ENCODE measurements at places on chromosomes 6 and 20.

DNA sequence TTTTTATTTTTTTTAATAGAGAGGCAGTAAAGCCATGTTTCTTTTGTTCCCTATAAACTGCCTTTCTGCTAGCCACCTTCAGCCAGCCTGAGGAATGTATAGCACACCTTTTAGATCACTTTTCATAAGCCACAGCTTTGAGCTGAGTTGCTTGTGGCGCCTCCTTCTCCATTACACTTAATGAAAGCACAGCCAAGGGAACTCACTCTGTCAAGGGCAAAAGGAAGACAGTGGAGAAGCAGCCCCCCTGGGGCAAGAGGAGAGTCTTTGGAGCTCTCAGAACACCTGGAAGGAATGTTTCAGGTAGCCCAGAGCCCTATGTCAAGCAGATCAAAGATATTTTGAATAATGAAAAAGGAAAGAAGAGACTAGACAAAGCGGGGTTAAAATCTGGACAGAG is 235.1 kb downstream of the CLIC5 start:
- no peak for DNase-seq

GRCh38 chr6:168495133-168495532 is 54.1 kb downstream of the SMOC2 start:
- DNase-seq = no peak

- no peak for DNase-seq
Observed at GRCh38 chr6:107813555-107814194, 10.4 kb downstream of the SCML4 start.

GRCh38 chr6:18997375-18997826 is 610.3 kb downstream of the RNF144B start:
- DNase-seq = peak; percentile 28

GRCh38 chr20:49445176-49445575 is 37.3 kb downstream of the KCNB1 start:
- no peak for DNase-seq

GRCh38 chr6:71029555-71029954 is 72.7 kb upstream of the B3GAT2 start:
- DNase-seq = no peak

DNA sequence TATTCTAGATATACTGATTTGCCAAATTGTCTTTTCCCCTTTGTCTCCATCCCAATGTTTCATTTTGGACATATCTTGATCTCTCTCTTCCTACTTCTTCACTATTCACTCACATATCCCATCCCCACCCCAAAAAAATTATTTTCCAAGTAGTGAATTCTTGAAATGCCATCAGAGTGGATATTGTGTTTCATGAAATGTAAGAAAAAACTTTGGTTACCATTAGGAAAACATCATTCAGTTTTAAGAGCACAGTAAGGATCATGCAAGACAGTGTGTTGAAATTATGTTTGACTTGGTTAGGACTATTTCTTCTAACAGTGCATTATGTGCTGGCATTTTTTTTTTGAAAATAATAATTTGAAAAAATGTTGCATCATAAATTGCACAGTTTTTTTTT is 5.7 kb downstream of the RSPO3 start:
- no peak for DNase-seq

GRCh38 chr6:167571550-167571949 is 246.7 kb downstream of the TTLL2 start:
- no peak for DNase-seq

- no peak for DNase-seq
Observed at GRCh38 chr6:12071064-12071615, 59.0 kb downstream of the HIVEP1 start.

DNA sequence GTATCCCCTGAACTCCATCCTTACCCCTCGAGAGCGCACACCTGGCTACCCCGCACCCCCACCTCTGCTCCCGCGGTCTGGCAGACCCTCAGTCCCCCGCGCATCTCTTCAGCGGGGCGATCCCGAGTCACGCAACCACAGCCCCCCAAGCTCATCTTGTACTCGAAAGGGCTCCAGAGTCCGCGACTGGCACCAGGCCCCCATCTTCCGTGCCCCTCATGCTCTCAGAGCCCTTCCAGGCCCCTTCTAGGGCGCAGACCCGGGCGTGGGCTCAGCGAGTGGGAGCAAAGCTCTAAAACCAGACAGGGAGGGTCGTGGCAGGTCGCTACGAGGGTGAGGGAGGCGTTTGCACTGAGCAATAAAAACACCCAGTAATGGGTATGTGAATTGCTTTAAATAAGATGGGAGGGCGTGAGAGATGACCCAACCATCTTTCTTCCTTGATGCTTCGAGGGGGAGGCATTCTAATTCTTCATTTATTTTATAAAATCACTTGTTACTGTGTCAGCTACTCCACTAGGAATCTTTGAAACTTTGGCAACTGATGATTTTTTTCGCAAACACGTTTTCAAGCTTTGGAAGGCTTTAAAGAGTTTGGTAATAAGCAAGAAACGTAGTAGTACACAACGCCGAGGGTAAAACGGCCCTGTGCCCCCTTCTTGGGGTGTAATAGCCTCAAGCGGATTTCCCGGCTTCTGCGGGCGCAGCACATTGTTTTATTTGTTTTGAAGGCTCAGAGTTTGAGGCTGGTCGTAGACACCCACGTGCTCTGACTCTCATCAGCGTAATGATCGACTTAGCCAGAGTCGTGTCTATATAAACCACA is 42.6 kb upstream of the SUPT3H start:
- DNase-seq = no peak

DNA sequence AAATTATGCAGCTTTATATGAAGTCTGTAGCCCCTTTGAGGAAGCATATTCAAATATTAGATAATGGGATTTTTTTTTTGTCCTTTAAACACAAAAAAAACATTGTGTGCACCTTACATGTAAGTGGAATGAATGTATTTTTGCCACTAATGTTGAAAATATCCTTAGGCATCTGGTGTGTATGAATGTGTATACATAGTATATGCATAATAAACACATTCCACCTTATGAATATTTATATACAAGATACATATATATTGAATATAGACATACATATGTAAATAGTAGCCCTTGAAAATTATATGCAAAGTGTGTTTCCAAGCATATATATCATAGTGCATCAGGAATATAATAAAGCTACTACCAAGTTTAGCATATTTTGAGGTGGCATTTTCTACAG is 94.8 kb downstream of the SOBP start:
- DNase-seq = no peak

- no peak for DNase-seq
Observed at GRCh38 chr20:13307562-13308163, 86.6 kb downstream of the ISM1 start.

DNA sequence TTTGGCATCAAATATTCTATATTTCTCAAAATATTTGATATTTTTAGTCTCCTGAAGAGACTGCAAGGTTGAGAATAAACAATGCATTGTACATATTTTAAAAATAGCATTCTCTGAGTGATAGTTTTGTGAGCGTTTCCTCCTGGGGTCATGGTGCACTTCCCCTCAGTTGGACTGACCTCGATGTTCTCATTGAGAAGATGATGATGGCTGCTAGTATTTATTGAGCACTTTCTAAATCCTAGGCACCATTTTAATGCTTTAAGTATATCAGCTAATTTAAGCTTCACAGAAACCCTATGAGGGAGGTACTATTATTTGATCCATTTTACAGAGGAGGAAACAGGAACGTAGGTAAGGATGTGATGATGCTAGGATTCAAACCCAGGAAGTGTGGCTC is 18.2 kb downstream of the DSE start:
- no peak for DNase-seq

DNA sequence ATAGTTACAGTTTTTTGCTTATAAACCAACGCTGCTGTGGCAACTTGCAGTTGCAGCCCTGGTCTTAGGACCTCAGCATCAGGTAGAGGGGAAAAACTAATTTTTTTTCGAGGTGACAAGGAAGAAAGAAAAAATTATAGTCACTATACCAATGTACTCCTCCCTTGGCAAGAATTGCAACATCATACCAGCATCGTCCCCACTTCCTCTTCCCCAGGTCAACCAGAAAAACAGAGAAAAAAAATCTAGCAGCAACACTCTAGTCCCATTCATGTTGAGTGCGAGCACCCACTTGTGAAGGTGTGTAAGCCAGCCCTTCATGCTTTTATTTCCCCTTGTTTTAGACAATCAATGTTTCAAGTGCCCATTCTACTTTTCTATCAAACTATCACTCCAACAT is 13.1 kb upstream of the DCBLD1 start:
- DNase-seq = no peak

DNA sequence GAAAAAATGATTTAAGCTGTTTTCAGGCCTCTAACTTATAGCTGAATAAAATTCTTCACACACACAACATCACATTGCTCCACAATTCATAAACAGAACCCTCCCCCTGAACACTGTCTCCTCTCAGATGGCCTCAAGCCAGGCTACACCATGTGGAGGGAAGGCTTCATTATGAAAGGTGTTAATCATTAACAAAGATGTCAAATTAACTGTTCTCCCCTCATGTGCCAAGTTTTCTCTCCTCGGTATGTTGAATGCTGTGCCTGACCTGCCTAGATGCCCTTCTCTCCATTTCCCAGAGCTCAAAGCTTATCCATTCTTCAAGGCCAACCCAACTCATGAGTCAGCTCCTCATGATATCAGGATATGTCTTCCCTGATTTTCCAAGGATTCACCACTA is 210.4 kb downstream of the GMDS start:
- DNase-seq = no peak

DNA sequence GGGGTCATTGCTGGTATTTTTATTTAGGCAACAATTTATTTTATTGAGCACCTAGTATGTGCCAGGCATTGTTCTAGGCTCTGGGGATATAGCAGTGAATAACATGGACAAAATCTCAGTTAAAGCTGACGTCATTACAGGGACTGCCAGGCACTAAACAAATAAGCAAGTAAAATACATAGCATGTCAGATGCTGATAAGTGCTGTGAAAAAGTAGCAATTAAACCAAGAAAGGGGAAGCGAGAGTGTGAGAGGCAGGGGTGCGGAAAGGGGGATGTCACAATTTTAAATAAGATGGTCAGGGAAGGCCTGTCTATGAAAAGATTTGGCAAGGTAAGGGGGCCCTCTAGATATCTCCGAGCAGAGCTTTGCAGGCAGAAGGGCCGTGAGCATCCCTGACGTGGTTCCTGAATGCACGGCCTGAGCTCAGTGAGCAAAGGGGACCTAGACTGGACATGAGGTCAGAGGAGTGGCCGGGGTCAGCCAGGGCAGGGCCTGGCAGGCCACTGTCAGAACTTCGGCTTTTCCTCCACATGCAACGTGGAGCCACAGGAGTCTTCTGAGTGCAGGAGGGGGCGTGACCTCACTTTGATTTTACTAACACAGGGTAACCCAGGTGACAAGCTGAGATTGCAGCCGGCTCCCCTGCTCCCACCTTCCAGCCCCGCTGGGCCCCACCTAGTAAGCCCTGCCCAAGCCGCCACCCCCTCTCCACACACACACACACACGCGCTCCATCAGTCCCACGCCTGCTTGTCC is 24.2 kb upstream of the SIRPA start:
- DNase-seq = no peak

GRCh38 chr20:37376324-37376723 is 30.4 kb downstream of the SRC start:
- no peak for DNase-seq

GRCh38 chr6:21538186-21538798 is 55.3 kb upstream of the SOX4 start:
- DNase-seq = no peak

- no peak for DNase-seq
Observed at GRCh38 chr6:33724102-33725023, 12.9 kb upstream of the UQCC2 start.

GRCh38 chr6:72286911-72287311 is 335.0 kb upstream of the KCNQ5 start:
- DNase-seq = no peak
